ENCODE measurements at places on chromosomes 5 and 9.

GRCh38 chr9:120770931-120771330 is 22.3 kb downstream of the FBXW2 start:
- DNase-seq = no peak

- DNase-seq = no peak
These were observed 43.7 kb downstream of the RANBP6 start for GRCh38 chr9:5971740-5972139.

DNA sequence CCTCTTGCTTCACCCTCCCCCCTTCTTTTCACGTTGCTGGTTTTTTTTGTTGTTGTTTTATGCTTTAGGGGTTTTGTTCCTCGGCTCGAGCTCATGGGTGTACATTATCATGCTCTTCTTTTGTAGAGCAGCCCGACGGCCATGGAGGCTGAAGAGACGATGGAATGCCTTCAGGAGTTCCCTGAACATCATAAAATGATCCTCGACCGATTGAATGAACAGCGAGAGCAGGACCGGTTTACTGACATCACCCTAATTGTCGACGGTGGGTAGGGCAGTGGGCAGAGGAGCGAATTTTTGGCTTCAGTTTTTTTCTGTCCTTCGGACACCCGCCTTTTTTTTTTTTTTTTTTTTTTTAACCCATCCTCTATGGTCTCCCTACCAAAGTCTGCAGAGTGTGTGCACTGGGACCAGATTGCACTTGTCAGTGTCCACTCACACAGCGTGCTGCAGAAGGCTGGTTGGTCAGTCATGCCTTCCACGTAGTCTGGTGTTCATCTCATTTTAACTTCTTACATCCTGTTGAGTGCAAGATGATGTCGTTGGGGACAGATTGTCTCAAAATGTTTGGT is 1.3 kb downstream of the ZNF131 start:
- peak; percentile 20 for DNase-seq

DNA sequence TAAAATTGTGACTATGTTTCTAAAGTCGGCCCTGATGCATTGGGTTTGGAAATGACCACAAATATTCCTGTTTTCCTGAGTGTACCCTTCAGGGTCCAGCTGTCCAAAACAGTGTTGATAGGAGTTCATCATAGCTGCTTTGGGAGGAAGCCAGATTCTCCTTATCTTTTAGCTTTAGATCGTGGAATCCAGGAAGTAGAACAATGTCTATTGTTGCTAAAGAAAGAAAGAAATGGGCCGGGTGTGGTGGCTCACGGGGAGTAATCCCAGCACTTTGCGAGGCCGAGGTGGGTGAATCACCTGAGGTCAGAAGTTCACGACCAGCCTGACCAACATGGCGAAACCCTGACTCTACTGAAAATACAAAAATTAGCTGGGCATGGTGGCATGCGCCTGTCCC is 9.5 kb downstream of the CAVIN4 start:
- DNase-seq = no peak

- no peak for DNase-seq
These were observed 7.5 kb upstream of the TRIO start for GRCh38 chr5:14135621-14136020.

- no peak for DNase-seq
These were observed 15.3 kb downstream of the TERT start for GRCh38 chr5:1279443-1280151.

GRCh38 chr9:79049371-79049770 is 522.4 kb upstream of the TLE4 start:
- DNase-seq = no peak

DNA sequence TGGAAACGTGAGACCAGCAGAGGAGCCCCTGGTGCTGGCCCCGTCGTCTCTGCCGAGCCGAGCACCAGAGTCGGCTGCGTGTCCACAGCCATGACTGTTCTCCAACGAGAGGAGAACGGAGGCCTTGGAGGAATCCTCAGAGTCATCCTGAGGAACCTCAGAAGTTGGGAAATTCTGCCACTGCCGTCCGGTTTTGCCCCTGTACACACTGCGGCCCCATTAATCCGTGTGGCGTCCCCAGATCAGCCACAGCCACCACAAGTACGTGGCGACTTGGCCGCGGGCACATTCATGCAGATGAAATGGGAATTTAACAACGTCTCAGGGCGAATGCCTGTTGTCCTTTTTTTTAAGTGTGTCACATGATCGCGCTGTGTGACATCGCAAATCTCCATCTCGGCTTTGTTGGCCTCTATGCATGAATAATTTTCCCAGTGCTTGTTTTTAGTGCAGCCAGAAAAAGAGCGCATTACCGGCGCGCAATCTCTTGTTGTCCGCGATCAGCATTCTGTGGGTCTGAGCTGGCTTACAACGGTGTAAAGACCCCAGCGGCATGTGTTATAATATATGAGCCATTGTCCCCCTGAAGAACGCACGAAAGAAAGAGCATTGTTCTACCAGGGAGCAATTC is 323.0 kb upstream of the IRX4 start:
- no peak for DNase-seq

- no peak for DNase-seq
These were observed 102.9 kb upstream of the RAD23B start for GRCh38 chr9:107180206-107180605.

GRCh38 chr5:63089147-63089546 is 510.5 kb downstream of the LRRC70 start:
- DNase-seq = no peak

GRCh38 chr9:87292449-87293191 is 205.0 kb upstream of the DAPK1 start:
- no peak for DNase-seq

DNA sequence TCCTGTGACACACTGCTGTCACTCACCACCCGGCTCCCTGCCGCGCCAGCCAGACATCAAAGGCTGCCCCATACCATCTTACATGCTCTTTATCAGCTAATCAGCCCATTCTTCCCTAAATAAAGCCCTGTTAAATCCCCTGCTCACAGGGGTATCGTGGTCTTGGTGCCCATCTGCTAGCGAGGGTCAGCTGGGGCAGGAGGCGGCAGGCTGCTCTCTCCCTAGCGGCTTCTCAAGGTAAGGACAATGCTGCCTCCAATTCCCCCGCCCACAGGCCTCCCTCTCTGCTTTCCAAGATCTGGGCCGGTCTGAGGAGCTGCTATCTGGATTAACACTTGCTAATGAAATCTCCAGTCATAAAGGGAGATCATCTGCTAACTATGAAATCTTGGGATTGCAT is 26.8 kb downstream of the BARHL1 start:
- no peak for DNase-seq

DNA sequence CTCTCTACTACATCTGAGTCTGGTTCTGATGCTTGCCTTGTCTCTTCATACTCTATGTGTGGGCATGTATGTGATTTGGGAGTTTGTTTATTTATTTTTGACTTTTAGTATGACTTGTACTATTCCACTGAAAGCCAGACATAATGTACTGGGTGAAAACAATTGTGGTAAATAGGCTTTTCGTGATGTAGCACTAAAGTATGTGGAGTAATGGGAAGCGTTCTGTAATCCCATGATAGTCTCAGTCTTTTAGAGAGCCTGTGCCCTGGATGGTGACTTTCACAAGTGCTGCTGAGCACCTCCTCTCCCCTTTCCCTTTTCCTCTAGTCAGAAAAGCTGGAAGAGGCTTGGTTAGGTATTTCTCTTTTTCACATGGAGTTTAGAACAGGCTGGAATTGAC is 85.8 kb upstream of the S1PR3 start:
- DNase-seq = no peak

DNA sequence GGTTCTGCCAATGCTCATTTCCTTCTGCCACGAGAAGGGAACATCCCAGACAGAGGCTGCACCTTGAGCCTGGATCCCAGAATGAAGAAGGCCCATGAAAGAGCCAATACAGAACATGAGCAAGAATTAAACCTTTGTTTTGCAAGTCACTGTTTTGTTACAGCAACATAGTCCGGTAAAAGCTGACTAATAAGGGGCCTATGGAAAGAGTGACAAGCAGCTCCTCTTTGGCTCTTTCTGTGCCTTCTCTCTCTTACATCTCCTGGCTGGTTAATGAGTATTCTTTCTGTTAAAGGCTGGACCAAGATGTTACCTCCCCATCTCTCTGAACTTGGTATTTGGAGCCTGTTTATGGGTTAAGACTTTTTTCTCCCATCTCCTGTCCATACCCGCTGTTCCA is 10.8 kb downstream of the GFRA3 start:
- DNase-seq = no peak

DNA sequence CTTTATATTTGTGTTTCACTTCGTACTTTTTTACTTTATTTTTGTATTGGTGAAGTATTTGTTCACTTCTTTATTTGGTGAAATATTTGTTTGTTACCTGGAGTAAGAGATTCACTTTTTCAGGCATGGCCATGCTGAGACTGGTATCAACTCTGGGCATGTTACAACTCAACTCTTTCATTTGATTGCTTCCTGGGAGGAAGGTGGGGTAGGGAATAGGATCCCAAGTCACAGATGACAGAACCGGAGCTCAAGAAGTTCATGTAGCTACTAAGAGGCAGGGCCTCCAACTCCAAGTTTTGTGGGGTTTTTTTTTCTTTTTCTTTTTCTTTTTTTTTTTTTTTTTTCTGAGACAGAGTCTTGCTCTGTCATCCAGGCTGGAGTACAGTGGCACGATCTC is 6.1 kb upstream of the ADGRD2 start:
- DNase-seq = no peak

- DNase-seq = no peak
These were observed 86.0 kb downstream of the PAX5 start for GRCh38 chr9:36948051-36948450.

DNA sequence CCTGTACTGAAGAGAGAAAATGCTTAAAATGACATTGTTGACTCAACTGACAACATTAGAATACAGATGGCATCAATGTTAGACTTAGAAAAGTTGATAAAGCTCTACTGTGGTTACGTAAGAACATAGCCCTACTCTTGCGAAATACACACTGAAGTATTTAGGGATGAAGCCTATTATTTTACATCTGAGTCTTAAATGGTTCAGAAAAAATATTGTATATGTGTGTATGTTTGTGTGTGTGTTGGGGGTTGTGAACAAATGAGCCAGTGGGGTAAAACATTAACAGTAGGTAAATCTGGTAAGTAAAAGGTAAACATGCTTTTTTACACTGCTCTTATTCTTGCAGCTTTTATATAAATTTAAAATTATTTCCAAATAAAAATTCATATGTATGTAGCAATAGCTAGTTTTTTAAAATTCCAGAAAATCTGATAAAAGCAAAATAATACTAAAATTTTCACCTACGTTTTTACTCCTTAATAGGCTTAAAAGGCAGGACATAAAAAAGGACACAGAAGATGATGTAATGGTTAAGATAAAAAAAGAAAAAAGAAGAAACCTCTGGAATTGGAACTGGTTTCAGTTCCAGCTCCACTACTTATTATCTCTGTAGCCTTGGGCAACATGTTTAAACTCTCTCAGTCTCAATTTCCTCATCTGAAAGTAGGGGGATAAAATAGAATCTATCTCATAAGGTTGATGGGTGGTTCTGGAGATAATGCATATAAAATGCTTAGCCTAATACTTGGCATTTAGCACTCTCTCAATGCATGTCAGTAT is 44.3 kb downstream of the GARNL3 start:
- no peak for DNase-seq

GRCh38 chr9:87478226-87478992 is 19.3 kb upstream of the DAPK1 start:
- no peak for DNase-seq

- no peak for DNase-seq
These were observed 60.1 kb downstream of the CDH18 start for GRCh38 chr5:19927919-19928318.

GRCh38 chr9:138098908-138099791 is 221.6 kb downstream of the CACNA1B start:
- DNase-seq = no peak

DNA sequence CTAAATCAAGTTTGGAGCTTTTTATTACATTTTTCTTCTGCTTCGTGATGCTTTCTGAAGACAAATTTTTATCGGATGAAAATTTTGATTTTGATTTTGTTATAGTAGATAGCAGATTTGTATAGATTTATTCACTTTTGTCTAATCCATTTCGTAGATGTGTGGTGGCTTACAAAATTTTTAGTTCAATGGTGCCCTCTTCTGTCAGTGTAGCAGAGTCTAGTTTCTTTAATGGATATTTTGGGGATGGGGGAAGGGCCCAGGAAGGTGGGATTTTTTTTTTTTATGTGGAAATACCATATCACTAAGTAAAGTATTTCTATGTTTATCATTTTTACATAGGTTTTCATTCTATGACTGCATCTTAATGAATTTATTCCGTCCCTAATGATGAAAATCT is 259.9 kb upstream of the TARS1 start:
- DNase-seq = peak; percentile 28

DNA sequence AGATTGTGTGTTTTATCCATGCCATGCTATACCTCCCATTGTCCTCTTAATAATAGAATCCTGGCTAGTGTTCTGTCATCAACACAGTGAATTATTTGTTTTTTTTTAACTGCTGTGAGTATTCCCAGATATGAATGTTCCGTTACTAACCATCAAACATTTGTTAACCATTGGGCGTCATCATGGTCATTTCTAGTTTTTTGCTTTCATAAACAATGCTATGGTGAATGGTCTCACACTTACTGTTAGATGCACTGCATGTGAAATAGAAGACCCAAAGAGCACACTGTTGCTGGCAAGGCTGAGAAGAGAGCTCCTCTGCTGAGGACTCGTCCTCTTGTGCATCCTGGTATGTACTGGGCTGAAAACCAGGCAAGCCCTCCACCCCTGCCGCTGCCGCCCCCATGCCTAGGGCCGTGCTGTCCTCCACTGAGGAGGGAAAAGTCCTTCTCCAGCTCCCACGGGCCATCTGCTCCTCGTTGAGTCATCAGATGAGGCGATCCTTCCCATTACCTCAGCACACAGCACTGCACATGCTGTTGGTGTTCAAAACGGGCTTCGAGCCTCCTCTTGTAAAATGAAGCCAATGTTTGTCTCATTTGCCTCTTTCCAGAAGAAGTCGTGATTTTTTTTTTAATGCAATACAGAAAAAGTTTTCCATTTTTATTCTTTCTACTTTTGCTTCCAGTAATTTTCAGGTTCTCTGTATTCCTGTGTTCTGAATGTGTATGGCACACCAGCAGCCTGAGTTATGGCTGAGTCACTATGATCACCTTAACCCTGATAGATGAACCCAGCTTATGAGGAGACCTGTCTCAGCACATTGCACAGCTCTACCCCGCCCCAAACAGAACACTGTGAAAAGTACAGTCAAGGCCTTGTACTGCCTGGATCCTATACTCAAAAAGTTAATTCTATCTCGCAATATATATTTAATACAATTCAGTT is 219.0 kb downstream of the AOPEP start:
- DNase-seq = no peak

DNA sequence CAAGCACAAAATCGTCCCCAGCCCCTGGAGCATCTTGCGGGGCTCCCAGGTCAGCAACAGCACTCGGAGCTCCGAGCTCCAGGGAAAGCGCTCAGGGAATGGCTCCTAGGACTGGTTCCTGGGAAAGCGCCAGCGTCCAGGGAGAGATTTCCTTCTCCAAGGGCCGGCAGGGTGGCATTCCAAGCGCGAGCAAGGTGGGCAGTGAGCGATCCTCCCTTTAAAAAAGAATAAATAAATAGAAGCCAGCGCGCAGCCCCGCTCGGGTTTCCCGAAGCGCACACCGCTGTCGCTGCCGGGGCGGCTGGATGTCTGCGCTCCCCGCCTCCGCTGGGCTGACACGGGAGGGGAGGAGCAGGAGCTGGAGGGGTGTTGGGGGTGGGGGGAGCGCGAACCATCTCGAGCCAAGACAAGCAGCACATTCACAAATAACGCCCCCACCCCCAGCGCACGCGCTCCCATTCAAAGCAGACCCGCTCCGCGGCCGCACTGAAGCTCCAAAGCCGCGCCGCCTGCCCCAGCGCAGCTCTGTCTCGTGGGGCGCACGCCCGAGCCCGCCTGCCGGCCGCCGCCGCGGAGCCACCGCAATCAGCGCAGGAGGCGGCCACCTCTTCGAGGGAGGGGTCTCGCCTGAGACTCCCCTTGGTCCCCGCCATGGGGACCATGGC is 327.4 kb downstream of the SH3GL2 start:
- no peak for DNase-seq

- peak; percentile 29 for DNase-seq
These were observed 6.9 kb upstream of the UBAP1 start for GRCh38 chr9:34171753-34172535.
